Jurkat, Clone E6-1 (cell line): ENCODE measurements at places on chromosomes 1 and 21.

DNA sequence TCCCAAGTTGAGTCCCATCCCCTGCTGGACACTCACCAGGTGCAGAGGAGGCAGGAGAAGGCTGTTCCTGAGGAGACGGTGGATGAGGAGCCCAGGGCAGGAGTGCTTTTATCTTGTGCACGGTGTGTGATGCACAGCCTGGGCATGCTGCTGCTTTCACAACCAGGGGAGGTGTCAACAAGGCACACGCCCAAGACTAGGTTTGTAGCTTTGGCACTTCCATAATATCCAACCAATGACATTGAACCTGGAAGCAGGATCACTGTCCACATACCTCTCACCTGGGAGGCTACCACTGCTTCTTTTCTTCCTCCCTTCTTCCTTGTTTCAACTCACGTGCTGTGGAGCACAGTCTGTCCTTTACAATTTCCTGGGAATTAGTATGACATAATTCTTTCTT, at the start of gene LCE3D:
TSS of gene LCE3D (minus strand) at position 84 of the 400 bp plus-strand sequence. CDS start 580 bp downstream, outside the sequence.
- no peak for DNase-seq

DNA sequence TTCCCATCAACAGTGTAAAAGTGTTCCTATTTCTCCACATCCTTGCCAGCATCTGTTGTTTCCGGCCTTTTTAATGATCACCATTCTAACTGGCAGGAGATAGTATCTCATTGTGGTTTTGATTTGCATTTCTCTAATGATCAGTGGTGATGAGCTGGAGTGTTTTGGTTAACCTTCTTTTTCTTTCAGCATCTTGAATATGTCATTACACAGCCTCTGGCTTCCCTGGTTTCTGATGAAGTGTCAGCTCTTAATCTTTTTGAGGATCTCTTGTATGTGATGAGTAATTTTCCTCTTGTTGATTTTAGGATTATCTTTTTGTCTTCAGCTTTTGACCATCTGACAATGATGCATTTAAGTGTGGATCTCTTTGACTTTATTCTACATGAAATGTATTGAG, 133.2 kb upstream of the GRIK3 start:
- peak; percentile 15 for DNase-seq

DNA sequence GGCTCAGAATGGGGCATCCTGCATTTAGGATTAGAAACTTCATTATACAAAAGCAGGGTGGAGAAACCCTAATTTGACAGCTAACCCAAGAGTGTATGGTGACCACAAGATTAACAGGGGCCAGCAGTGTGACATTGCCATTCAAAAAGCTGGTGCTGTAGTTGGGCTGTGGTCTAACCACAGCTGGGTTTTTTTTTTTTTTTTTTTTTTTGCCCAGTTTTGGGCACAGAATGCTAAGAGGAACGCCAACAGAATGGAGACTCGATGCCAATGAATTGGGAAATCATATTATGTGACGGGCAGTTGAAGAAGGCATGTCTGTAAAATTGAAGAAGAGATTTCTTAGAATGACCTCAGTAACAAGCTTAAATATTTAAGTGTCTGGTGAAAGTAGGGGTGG, 58.4 kb downstream of the NFIA start:
- no peak for DNase-seq

DNA sequence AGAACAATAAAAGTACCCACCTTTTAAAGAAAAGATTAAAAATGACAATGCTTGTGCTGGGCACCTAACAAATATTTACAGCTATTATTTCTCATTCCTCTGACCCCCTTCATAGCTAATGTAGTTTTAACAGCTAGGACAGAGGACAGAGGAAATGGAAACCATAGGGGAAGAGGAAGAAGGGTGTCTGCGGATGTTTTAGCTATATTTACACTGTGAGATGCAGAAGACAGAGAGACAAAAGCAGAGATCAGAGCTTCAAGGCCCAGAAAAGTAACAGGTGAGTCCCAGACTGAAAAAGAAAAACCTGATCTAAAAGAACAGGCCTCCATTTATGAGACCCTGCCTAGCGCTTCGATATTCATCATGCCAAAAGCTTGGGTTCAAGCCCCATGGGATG, 72.0 kb downstream of the ZNF281 start:
- DNase-seq: no peak
